ENCODE measurements at places on chromosomes 2 and 18.

DNA sequence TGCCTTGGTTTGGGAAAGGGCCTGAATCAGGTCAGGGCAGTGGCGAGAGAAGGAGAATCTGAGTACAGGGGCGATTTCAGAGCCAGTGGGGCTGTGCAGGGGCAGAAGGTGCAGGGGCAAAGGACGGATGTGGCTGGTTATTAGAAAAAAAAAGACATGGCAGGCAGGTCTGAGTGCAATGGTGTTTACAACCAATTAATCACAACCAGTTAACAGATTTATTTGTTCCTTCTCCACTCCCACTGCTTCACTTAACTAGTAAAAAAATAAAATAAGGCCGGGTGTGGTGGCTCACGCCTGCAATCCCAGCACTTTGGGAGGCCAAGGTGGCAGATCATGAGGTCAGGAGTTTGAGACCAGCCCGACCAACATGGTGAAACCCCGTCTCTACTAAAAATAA, 5.5 kb downstream of the TNFRSF11A start:
- DNase-seq: no peak

DNA sequence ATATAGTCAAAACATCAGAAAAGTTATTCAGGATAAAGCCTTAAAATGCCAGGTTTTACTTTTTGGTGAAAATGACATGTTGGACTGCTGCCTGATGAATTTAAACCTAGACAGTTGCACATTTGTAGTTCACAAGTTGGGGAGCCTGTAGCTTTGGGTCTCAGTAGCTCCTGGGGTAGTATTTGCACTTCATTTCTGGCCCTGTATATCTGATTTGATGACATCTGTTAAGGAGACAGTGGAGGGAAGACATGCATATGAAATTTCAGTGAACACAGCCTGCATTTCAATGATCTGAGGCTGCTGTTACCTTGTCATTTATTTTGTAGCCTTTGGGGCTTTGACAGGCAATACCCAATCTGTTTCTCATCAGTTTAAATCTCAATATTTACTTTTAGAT, 156.4 kb downstream of the DCC start:
- DNase-seq: no peak

DNA sequence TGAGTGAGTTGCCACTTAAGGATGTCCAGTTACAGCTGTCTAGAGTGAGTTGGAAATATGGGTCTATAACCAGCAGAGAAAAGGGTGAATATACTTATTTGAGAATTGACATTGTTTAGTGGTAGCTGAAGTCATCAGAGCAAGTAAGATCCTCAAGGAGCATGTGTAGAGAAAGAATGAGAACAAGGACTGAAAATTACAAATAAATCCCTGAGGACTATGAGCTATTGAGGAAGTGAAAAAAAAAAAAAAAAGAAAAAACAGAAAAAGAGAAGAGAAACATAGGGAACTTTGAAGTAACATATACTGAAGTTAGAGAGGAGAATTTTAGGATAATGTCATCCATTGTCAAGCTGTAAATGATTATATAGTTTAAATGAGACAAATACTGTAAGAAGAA, 134.0 kb upstream of the CCDC68 start:
- DNase-seq: no peak

- no peak for DNase-seq
These were observed 11.1 kb downstream of the HADHB start for GRCh38 chr2:26255759-26256384.

- no peak for DNase-seq
These were observed 16.6 kb downstream of the LAPTM4A start for GRCh38 chr2:20034821-20035220.

GRCh38 chr18:2657788-2658458, 2.4 kb downstream of the SMCHD1 start:
- DNase-seq: no peak

DNA sequence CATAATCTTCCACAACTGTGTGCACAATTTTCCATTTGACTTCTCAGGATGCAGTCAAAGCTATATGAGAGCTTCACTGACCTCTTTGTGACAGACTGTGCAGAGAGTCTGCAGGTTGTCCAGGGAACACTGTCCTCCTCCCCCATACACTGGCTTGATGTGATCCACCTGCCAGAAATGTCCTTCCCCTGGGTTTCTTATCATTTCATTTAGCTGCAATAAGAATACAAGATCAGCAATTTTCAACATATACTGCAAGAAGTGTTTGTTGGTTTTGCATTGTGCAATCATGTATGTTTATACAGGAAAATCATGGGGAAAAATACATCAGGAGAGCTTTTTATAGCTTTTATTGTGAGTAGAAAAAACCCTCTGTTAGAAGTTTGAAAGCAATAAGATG, 150.7 kb downstream of the RAB3GAP1 start:
- no peak for DNase-seq

DNA sequence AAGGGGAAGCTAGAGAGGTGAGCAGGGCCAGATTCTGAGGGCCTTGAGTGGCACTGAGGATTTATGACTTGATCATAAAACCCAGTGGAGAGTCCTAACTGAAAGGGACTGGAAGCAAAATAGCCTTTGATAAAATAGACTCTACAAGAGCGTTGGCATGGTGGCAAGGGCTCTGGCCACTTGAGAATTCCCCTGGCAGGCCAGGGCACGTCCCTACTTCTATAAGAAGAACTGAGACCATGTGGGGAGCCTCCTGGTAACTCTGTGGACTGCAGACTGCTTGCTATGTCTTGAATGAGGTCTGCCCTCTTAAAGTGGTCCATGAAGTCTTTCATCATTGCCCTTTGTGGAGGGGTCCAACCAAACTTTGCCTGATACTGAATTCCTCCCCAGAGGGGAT, 324.8 kb downstream of the ALK start:
- no peak for DNase-seq

GRCh38 chr2:204008352-204008751, 71.8 kb downstream of the ICOS start:
- no peak for DNase-seq

- no peak for DNase-seq
These were observed 7.2 kb downstream of the SLC30A3 start for GRCh38 chr2:27255660-27256059.

DNA sequence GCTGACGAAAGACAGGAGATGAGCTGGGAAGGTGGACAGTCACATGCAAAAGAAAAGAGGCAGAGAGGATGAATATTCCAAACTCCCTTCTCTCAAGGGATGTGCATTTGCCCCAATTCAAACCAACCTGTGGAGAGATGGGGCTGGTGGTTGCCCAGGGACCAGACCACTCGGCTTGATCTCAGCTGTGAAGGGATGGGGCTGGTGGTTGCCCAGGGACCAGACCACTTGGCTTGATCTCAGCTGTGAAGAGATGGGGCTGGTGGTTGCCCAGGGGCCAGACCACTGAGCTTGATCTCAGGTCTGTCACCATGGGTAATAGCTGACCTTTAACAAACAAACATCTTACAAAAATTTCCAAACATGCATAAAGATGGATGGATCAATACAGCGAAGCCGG, 42.5 kb upstream of the SALL3 start:
- DNase-seq: no peak

GRCh38 chr2:120765678-120766469, 30.2 kb downstream of the GLI2 start:
- DNase-seq: no peak

DNA sequence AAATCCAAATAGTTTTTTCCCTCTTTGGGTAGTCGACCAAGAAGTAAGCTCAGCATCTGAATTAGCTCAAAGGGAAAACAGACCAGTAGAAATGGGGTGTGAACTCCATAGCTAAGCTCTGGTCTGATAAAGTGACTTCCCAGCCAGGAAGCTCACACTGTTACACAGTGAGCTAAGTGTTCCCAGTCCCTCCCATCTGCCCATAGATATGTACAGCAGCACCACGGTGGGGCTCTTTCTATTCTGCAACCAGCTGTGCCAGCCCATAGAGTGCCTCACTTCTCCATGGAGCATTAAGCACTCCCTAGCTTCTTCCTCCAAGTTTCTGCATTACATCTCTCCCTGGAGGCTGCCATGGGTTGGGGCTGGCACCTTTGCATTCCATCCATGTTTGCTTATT, 27.6 kb upstream of the NEMP2 start:
- DNase-seq: no peak

DNA sequence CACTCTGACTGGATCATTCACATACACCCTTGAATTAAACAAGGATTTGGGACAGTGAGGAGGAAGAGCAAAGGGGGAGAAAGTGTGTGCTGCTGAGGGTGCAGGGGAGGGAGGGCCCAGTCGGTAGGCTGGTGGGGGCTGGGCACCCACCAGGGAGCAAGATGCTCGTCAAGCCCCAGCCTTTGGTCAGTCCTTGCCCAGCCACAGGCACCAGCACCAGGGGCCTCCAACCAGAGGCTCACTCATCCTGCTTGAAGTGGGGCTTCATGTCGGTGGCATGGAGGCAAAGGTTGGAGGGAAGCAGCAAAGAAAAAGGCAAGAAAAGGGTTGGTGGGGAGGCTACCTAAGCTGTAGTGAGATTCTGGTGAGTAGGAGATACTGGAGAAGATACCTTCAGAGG, 21.9 kb downstream of the CDC42EP3 start:
- DNase-seq: no peak

- DNase-seq: no peak
These were observed 14.1 kb upstream of the INO80C start for GRCh38 chr18:35511833-35512232.

GRCh38 chr2:120396861-120397811, 51.2 kb downstream of the INHBB start:
- DNase-seq: no peak

DNA sequence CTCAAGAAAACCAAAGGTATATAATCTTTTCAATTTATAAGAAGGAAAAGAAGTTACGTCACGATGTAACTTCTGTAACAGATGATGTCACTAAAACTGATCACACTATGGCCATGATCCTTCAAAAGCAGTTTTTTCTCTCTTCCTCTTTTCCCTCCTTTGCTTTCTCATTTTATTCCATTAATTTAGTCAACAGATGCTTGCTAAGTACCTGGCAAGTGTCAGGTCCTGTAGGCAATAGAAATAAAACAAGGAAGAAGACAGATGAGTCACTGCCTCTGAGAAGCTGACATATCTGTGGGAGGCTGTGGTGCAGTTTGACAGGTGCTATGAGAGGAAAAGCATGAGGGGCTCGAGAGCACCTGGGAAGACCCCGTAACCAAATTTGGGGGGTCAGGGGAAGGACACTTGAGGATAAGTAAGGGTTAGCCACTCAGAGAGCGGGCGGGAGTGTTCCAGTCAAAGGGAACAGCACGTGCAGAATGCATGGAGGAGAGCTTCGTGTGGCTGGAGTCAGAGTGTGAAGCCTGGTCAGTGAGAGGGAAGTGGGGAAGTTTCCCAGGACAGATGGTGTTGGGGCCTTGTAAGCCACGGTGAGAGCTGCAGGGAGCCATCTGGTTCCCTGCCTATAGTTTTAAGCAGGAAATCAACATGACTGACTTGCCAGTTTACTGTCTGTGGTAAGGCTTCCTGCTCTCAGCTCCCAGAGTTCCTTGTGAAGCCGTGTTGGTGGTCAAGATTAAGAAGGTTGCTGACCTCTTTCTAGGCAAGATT, 198.8 kb upstream of the FOSL2 start:
- no peak for DNase-seq

DNA sequence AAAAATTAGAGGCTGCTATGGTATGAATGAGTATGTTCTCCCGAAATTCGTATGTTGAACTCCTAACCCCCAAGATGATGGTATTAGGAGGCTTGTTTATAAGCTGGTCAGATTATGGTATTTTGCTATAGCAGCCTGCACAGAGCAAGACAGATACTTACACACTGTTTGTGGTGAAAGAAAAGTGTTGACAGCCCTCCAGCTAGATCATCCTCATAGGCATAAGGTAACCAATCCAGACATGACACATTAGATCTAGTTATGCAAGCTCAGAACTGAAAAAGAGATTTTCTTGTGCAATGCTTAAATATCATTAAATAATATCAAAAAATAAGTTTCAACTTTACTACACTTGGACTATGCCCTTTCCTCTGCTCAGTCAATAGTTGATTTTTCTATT, 107.1 kb downstream of the ABCA12 start:
- DNase-seq: no peak

DNA sequence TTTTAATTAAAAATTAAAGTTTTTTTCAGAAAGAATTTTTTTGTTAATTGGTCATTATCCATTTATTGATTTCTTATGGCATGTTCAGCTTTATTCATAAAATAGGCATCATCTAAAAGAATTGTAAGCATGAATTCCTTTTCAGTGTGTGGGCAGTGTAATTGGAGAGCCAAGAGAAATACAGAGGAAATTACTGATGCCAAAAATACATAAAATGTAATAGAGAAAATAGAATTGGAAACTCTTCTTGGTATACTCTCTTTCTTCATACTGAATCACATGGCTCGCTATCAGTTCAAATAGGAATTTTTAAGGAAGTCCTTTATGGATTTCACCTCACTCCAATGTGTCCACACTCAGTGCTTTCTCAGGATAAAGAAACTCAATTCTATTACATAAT, 663.6 kb upstream of the NRXN1 start:
- no peak for DNase-seq

- DNase-seq: no peak
These were observed 202.8 kb upstream of the COPS8 start for GRCh38 chr2:236882930-236883329.

DNA sequence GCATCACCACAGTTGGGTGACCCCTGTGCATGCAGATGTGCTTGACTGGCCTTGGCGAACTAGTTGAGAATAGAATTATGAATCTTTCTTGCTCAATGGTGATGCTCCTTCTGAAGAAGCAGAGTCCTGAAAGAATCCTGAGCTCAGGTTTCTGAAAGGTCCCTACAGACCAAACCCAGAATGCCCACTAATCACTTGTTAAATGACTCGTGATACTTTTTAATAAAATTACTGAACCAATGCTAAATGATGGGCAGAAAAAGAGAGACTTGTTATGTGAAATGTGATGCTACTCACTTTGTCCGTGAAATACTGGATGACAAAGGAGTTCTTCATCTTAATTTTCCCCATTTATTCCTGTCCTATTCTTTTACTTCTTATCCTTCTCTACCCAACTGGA, 263.5 kb upstream of the LRRTM1 start:
- no peak for DNase-seq

DNA sequence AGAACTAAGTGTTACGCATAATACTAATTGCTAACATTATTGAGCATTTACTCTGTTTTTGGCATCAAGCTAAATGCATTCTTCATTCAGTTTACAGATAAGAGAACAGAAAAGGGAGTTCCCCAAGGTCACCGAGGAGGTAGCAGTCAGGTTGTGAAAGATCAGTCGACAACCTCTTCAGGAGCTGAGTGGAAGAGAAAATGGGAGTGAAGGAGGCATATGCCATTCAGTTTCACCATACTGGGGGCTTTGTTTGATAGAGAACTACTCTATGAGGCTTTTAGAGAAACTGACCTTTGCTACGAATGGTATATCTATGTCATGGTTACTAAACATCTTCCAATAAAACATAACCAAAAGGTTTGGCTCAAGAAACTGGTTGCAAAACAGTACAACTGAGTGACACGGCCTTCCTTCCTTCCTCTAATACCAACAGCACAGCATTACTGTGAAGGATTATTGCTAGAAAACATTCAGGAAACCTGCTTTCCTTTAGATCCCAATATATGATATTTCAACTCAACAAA, 112.1 kb downstream of the RBMS1 start:
- no peak for DNase-seq

- no peak for DNase-seq
These were observed 18.1 kb upstream of the CDH19 start for GRCh38 chr18:66621816-66622576.

- no peak for DNase-seq
These were observed 306.6 kb downstream of the MYCN start for GRCh38 chr2:16246911-16247310.

- no peak for DNase-seq
These were observed 117.6 kb downstream of the FAM124B start for GRCh38 chr2:224284134-224284946.
